ENCODE measurements at places on chromosomes 1 and 21.

DNA sequence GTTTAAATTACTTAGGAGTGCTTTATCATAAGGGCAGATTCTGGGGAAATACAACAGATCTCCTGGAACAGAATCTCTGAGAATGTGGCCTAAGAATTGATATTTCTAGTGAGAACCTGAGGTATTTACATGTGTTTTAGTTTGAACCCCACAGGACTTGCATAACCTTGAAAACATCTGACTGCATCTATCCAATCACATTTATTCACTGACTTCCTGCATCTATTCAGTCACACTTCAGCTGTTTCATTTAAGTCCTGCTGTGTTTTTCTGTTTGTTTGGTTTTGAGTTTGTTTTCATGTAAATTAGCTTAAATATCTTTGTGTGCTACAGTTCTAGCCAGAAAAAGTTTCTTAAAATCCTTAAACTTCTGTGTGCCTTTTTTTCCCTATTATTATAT lies 1260.7 kb downstream of the PLA2G4A start:
- no peak for DNase-seq

DNA sequence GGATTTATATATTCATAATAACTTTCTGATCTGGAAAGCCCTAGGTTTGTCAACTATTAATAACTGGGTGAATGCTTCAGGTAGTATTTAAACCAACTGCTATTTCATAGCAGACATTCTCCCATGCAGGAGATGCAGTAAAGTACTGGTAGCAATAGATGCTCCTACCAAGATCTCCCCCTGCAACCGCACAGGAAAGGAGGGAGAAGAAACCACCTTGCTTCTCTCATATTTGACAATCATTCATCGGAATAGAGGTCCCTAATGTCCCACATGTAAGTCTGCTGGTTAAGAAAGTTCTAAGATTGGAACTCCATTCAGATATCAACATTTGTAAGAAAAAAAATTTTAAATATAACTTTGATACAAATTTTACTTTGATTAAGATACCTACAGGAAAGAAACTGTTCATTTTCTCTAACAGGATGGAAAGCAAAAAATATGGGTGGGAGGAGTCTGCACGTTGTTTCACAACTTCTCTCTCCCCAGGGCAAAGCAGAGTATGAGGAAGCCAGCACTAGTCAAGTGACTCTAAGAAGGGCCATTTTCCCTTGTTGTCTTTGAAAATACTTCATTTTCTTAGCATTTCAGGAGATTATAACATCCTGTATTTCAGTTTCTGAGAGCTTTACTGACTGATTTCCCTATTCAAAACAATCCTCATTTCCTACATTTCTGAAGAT lies at the start of gene PYHIN1:
Gene PYHIN1 (plus strand): TSS at position 498 of the 683 bp plus-strand sequence. CDS start 5,359 bp downstream, outside the sequence.
- DNase-seq: no peak

DNA sequence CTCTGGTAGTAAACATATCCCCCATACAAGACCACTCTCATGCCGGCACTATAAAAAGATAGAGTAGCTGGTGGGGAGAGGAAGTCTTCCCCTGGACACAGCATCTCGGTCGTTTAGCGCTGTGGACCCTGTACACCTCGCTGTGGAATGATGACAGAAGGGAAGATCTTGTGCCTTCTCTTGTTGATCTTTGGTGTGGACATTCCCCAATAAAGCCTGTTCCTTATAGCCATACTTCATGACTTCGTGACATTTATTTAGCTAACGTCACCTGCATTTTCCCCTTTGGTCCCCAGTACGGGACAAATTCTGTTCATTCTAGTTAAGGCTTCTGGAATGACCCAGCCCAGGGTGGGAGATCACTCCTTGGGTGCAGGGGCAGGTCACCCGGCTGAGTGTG lies 24.9 kb upstream of the MAP10 start:
- DNase-seq: no peak

- DNase-seq: no peak
Observed at GRCh38 chr21:21064353-21064752, 66.1 kb downstream of the NCAM2 start.

GRCh38 chr1:84298684-84299535 lies 2.6 kb upstream of the SAMD13 start:
- no peak for DNase-seq

- no peak for DNase-seq
Observed at GRCh38 chr1:206035027-206035426, 11.3 kb upstream of the CTSE start.

GRCh38 chr1:86758570-86758969 lies 54.2 kb downstream of the SH3GLB1 start:
- DNase-seq: no peak

- no peak for DNase-seq
Observed at GRCh38 chr1:15702722-15703550, 18.8 kb downstream of the PLEKHM2 start.

GRCh38 chr21:8994640-8995511 lies 1526.5 kb upstream of the TPTE start:
- DNase-seq: no peak

GRCh38 chr1:109784551-109785252 lies 21.0 kb upstream of the EPS8L3 start:
- no peak for DNase-seq

DNA sequence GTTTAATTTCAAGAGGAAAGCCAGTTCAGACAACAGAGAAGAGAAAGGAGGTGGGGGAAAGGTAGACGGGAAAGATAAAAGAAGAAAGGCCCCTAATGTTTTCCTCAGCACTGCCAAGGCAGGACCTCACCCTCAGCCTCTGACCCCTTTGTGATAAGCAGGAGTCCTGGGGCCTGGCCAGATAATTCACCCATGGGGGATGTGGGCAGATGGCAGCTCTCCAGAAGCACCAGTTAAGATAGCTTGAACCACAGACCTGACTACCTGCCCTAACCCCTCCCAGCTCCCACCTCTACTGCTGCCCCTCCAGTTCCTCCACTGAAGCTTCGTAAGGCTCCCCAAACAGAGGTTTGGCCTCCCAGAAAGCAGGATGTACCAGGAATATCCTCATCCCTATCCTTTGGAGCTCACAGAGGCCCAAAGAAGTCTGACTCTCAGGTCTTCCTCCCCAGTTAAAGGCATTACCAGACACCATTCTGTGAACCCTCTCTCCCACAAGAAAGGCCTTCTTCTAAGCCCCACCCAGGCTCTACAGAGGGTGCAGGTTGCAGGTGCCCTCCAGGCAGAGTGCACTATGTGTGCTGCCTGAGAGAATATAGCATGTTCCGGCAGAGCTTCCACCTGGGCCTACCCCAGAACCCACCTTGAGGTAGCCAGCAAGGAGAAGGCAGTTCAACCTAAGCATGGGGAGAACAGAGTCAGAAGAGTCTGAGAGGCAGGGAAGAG lies 9.2 kb upstream of the SNAPIN start:
- no peak for DNase-seq

- no peak for DNase-seq
Observed at GRCh38 chr1:221776495-221777301, 34.8 kb upstream of the DUSP10 start.

DNA sequence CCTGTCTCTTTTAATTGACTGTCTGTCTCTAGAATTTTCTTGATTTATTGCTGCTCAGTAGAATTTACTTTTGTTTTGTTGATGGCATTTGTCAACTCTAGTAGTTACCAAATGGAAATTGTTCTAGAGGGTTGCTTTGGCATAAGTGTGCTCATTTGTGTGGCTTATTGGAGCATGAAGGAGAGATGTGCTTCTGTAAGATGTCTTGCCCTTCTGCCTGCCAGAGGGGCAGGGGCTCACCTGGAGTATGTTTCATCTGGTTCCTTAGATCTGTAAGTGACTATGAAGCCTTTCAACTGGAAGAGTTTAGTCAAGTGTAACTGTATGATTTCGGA lies 345.5 kb downstream of the DISC1 start:
- no peak for DNase-seq

GRCh38 chr1:84913555-84913892 lies 20.5 kb upstream of the LPAR3 start:
- no peak for DNase-seq

DNA sequence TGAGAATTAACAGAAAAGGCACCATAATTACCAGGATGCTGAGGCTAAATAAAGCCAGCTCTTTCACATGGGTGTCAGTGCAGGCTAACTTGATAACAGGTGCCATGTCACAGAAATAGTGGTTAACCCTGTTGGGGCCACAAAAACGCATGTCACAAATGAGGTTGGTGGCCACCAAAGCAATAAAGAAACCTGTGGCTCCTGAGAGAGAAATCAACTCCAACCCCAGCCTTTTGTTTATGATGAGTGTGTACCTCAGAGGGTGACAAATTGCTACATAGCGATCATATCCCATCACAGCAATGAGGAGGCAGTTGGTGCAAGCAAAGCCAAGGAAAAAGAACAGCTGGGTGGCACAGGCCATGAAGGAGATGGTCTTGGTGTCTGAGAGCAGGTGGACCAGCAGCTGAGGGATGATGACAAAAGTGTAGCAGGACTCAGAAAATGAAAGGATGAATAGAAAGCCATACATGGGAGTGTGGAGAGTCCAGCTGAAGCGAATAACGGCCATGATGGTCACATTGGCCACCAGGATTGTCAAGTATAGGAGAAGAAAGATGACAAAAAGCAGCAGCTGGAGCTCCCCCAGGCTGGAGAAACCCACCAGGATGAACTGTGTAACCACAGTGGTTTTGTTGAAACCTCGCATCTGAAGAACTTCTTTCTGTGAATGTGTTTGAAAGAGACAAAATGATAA lies at the start of gene OR10T2:
Gene OR10T2 (minus strand): TSS at position 649 of the 697 bp plus-strand sequence. CDS start 0 bp downstream, at position 649.
- DNase-seq: no peak

DNA sequence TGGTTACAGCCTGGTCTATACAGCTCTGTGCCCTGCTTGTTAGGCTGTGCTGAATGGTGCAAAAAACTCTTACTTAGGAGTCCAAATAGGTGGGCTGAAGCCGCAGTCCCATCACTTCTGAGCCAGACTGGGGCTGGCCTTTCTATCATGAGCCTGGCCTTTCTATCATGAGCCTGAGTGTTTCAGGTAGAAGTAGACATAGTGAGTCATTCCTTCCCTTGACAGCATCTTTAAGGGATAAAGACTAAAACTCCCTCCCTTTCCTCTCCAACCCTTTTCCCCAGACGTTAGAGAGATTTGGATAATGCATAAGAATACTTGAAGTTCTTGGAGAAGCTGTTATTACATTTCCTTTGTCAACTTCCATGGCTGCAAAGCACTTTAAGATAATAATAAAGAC lies 46.5 kb upstream of the PARP1 start:
- no peak for DNase-seq

DNA sequence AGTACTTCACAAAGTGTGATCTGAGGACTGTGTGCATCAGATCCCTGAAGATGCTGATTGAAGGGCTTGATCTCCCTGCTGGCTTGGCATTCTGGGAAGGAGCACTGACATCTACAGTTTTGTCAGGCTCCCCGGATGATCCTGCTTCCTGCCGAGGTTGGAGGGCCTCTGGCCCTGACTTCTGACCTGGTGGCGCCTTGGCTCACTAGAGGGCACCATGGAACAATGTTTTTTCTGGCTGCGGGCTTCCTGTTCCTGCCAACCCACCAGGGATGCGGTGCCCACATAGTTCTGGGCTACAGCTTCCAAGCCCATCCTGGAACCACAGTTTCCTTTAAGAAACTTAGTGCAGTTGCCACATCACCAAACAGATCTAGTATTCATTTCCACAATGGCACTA lies 38.8 kb upstream of the RASAL2 start:
- DNase-seq: no peak

DNA sequence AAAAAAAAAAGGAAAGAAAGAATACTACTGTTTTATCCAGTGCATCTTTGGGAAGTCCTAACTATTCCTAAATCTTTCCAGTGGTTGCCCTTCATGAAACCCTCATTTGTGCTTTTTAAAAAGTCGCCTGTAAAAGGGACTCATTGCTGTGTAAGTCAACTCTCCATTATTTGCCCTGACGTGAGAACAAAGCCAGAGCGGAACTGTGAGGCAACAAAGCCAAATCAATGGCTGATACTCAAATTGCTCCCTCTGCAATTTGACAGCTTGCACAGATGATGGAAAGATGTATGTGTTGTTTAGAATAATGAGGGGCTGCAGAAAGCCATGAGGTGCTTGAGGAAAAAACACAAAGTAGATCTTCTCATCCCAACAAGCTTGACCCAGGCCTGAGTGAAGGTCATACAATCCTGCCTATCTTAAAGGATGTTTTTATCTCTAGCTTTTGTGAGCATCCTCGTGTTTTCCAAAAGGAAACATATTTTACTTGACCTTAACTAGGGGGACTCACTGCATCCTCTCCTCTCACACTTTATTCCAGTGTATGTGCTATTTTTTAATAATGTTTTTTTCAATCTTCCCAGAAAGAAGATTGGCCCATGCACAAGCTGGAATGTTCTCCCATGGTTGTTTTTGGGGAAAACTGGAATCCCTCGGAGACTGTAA lies 33.4 kb downstream of the SMYD2 start:
- no peak for DNase-seq

GRCh38 chr1:2134266-2134620 lies 60.3 kb downstream of the FAAP20 start:
- DNase-seq: no peak

DNA sequence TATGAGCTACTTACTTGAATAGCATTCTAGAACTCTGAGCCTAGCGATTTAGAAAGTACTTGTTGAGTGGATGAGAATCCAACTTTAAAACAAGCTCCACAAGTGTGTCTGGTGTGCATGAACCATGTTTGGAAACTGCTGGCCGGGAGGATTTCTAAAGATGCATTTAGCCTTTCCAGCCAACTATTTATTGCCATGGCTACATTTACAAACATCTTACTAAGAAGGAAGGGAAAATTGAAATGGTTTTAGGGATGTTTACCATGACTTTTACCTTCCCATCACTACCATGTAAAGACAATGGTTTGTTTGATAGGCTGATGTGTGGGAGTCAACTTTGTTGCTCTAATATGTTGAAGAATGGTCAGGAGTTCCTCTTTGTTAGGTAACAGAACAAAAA lies 37.7 kb upstream of the ARHGAP29 start:
- no peak for DNase-seq

- DNase-seq: no peak
Observed at GRCh38 chr1:54608566-54609230, 14.6 kb downstream of the FAM151A start.

DNA sequence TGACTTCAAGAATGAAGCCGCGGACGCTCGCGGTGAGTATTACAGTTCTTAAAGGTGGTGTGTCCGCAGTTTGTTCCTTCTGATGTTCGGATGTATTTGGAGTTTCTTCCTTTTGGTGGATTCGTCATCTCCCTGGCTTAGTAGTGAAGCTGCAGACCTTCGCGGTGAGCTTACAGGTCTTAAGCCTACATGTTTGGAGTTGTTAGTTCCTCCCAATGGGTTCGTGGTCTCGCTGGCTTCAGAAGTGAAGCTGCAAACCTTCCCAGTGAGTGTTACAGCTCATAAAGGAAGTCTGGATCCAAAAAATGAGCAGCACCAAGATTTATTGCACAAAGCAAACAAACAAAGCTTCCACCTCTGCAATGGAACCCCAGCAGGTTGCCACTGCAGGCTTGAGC lies 14.7 kb downstream of the LDLRAD1 start:
- DNase-seq: no peak

DNA sequence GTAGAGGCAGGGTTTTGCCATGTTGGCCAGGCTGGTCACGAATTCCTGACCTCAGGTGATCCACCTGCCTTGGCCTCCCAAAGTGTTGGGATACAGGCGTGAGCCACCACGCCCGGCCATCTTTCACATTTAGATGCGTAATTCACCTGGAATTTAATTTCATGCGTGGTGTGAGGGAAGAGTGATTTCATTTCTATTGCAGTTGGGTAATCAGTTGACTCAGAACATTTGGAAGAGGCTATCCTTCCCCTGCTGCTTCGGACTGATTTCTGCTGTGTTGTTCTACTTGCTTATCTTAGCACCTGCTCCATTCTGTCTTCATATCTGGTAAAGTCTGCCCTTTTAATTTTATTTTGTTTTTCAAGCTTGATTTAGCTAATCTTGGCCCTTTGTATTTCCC lies 19.1 kb downstream of the DIP2A start:
- no peak for DNase-seq

All from glomerular endothelial cell (primary cell).